MCF 10A (cell line): ENCODE measurements at places on chromosomes 4 and X. TPM values are rescaled to one million over a fixed set of nuclear protein-coding genes. Genes with fewer than 3 reads are reported as not detected.

GRCh38 chr4:15784959-15785634, 7.0 kb downstream of the CD38 start:
- DNase-seq = no peak

Gene PHEX
- total RNA-seq = 0.69 and 0.89 TPM in 2 replicates

- DNase-seq = no peak
Observed at GRCh38 chr4:657834-658667, 16.0 kb downstream of the ATP5ME start.

Gene DGKK
- total RNA-seq = not detected in 2 replicates

Gene WWC2
- total RNA-seq = 38.6 and 42.4 TPM in 2 replicates

Gene PLCXD1
- total RNA-seq = 7.6 and 12.0 TPM in 2 replicates
